ENCODE measurements at places on chromosomes 1 and 21.

GRCh38 chr1:26275580-26276431 lies 4.1 kb upstream of the SH3BGRL3 start:
- DNase-seq, result peak; percentile 81

DNA sequence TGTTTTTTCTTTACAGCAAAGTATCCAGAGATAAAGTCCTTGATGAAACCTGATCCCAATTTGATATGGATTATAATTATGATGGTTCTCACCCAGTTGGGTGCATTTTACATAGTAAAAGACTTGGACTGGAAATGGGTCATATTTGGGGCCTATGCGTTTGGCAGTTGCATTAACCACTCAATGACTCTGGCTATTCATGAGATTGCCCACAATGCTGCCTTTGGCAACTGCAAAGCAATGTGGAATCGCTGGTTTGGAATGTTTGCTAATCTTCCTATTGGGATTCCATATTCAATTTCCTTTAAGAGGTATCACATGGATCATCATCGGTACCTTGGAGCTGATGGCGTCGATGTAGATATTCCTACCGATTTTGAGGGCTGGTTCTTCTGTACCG lies 6.5 kb downstream of the DEGS1 start:
- DNase-seq, result no peak

- DNase-seq, result no peak
These were observed 16.4 kb downstream of the HYI start for GRCh38 chr1:43437031-43437973.

DNA sequence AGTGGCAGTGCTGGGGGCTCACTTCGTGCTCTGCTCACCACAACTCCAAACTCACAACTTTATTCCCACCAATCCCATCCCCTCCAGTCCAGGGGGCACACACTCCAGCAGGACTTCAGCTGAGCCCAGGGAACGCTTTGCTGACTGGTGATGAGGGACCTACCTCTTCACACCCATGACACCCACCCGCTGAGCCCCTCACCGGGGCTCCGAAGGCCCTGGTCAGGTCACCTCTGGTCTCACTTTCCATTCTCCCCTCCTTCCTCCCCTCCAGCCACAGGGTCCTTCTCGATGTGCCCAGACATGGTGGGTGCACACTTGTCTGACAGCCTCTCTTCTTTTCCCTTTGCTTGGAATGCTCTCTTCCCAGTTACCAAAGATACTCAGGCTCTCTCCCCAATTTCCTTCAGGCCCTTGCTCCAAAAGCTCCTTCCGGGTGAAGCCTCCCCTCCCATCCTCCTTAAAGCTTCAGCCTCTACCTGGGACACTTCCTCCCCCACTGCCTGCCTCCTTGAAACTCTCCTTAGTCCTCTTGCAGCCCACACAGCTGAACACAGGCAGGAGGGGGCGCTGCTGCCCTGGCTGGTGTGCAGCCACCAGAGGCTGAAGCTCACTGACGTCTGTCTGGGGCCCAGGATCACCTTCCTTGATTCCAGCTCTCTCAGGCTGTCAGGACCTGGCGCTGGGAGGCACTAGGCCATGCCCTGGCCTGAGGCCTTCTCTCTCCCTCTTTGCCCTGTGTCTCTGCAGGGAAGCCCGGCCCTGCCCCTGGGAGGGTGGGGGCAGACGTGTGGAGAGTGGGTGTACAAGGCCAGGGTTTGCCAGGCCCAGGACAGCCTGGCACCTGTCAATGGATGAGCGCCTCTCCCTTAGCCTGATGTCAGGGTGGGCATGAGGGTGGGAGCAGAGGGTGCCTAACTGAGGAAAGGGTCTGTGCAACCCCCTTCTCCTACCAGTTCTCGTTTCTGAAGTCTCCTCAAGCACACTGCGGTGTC lies 1.6 kb downstream of the KCNE1 start:
- peak; percentile 25 for DNase-seq

DNA sequence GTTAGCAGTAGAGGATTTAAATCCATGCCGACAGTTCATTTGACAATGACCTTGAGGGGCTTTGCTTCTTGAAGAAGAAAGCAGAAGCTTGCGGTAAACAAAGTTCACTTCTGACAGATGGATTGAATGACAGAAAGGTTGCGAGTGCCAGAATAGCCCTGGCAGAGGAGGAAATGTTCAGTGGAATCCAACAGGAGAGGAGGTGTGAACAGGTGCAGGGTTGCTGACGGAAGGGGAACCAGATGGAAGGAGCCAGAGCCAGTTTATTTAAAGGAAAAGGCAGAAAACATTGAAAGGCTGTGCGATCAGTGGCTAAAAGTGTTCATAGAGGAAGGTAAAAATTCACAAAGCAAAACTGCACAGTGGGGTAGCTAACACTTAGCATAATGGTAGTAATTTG lies 141.0 kb downstream of the SDCCAG8 start:
- no peak for DNase-seq

- no peak for DNase-seq
These were observed 283.2 kb upstream of the VAMP3 start for GRCh38 chr1:7487766-7488474.

DNA sequence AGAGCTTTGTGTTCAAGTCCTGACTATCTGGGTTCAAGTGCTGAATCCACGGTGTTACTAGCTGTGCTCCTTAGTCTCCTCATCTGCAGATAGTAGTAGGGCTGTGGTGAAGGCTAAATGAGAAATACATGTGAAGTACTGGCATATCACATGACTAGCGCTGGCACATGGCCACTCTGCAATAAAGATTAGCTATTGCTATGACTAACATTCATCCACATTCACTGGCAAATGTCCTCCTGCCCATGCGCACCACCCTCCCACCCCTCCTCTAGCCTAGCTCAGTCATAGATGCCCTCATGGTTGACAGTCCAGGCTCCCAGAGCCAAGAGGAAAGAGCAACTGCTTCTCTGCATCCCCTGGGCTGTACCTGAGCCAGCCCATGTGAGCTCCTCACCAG lies 8.5 kb upstream of the COL8A2 start:
- DNase-seq, result no peak

Data from germinal center (tissue), 1 donor.